Activated naive CD8-positive, alpha-beta T cell treated with anti-CD3 and anti-CD28 coated beads, Interleukin-2, amount 10 ng/mL, durations not matched to agents 7 days and 5 days (primary cell): ENCODE measurements at places on chromosomes 6 and 20. TPM values are rescaled to one million over a fixed set of nuclear protein-coding genes. Genes with fewer than 3 reads are reported as not detected.
A peak's percentile ranks its signal among the peaks of the same experiment; 100 is the strongest.

DNA sequence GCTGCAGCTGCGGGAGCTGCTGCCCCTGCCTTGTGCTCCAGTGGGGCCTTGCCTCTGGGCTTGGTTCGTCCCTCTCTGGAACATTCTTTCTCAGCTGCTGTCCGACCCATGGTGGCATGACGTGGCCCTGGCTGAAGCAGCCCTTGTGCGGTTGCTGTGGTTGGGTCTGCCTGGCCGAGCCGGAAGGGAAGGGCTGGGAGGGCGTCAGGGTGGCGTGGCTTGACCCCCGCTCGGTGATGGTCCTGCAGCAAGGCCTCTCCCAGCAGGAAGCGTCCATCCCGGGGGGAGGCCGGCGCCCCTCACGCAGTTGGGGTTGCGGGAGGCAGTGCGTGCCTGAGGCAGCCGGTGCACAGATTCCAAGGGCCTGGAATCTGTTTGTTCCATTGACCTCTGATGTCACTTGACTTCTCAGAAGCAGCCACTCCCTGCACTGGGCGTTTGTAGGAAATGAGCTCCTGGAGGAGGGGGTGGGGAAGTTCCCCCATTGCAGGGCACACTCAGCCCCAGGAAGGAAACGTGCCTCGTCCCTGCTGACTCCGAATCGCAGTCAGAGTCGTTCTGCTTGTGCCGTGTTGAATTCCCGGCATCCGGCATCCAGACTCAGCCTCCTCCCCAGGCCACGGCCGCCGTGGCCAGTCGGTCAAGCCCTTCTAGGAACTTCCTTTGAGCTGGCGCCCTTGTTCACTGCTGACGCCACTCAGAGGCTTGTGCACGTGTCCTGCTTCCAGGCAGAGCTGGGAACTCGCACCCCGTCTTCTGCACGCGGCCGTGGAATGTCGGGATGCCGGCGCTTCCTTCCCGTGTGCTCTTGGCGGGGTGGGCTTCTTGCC lies 9.7 kb upstream of the TNFRSF6B start:
- peaks cover 2% of the 10 kb centered on the region for H3K36me3 ChIP-seq
- DNase-seq = no peak
- no peaks in the 10 kb centered on the region for H3K4me1 ChIP-seq
- H3K4me3 ChIP-seq = no peak overlapping the region

DNA sequence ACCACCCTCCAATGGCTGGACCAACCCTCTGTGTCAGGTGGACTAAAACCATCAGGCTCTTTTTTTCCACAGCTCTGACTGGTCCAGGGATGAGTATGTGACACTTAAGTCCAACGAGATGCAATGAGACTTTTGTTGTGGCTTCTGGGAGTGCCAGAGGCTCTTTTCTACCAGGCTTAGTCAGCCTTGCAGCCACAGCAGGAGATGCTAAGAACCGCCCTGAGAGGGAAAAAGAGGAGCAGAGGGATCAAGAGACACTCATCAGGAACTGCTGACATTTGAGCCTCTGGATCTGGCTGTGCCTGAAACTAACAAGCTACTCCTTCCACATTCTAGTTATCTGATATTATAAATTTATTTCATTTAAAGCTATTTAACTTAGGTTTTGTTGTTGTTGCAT lies 270.9 kb upstream of the SULF2 start:
- H3K27ac ChIP-seq = no peak overlapping the region
- H3K4me3 ChIP-seq = no peak overlapping the region
- H3K4me1 ChIP-seq = no peaks in the 10 kb centered on the region
- H3K36me3 ChIP-seq = no peaks in the 10 kb centered on the region
- no peak for DNase-seq

- no peak overlapping the region for H3K27ac ChIP-seq
- no peak overlapping the region for H3K4me3 ChIP-seq
- H3K4me1 ChIP-seq = peaks cover 6% of the 10 kb centered on the region
- peaks cover 21% of the 10 kb centered on the region for H3K36me3 ChIP-seq
- H3K27me3 ChIP-seq = no peaks in the 10 kb centered on the region
- no peak for DNase-seq
These were observed 60.1 kb downstream of the GFRA4 start for GRCh38 chr20:3603108-3603507.

- H3K27ac ChIP-seq = peak overlapping the region; percentile 84
- DNase-seq = no peak
- H3K4me1 ChIP-seq = peaks cover 78% of the 10 kb centered on the region
- H3K27me3 ChIP-seq = no peaks in the 10 kb centered on the region
These were observed 41.0 kb downstream of the COX4I2 start for GRCh38 chr20:31678389-31679356.

DNA sequence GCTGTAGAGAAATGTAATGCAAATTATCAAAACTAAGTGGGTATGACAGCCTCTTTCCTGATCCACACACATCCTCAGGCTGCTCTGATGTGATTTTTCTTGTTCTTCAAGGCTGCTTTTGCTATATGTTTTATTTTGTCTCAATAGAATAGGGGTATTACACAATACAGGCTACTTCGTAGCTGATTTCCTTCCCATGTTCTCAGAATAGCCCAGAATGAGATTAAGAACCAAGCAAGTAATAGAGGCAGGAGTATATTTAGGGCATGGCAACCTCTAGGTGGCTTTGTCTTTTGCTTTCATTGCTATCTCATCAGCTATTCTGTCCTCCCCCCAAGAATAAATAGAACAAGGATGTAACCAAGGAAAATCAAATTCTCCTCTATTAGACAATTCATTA lies 241.8 kb downstream of the ALDH8A1 start:
- no peak overlapping the region for H3K4me3 ChIP-seq
- H3K27ac ChIP-seq = no peak overlapping the region
- no peaks in the 10 kb centered on the region for H3K36me3 ChIP-seq
- H3K27me3 ChIP-seq = peaks cover 13% of the 10 kb centered on the region
- H3K4me1 ChIP-seq = no peaks in the 10 kb centered on the region

- H3K36me3 ChIP-seq = peaks cover 10% of the 10 kb centered on the region
- peaks cover 2% of the 10 kb centered on the region for H3K4me1 ChIP-seq
These were observed 28.7 kb downstream of the TFAP2A start for GRCh38 chr6:10386220-10386619.

DNA sequence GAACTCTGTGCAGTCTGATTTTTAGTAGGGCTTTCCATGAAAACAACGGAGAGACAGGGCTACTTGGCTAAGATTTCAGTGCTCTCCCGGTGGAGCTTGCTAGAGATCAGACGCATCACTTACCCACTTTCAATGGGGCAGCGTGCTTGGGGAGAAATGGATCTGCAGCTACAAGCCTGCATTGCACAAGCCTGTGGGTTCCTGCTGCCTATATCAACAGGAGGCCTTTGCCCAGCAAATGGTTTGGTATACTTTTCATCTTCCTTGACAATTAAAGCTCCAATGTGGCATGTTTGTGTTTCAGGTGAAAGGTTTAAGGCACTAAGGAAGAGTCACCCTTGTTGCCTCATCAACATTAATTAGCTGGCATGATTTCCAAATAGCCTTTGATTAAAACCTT lies 136.0 kb upstream of the FOXQ1 start:
- no peaks in the 10 kb centered on the region for H3K27me3 ChIP-seq
- no peak overlapping the region for H3K4me3 ChIP-seq
- H3K4me1 ChIP-seq = no peaks in the 10 kb centered on the region
- H3K36me3 ChIP-seq = no peaks in the 10 kb centered on the region

GRCh38 chr6:85867595-85867994 lies 224.9 kb upstream of the SYNCRIP start:
- H3K4me3 ChIP-seq = no peak overlapping the region
- H3K27ac ChIP-seq = no peak overlapping the region
- DNase-seq = no peak
- no peaks in the 10 kb centered on the region for H3K27me3 ChIP-seq
- H3K36me3 ChIP-seq = no peaks in the 10 kb centered on the region

GRCh38 chr6:33414592-33415271 lies 3.2 kb downstream of the CUTA start:
- peaks cover 50% of the 10 kb centered on the region for H3K4me1 ChIP-seq
- H3K27me3 ChIP-seq = no peaks in the 10 kb centered on the region
- peak overlapping the region; percentile 37 for H3K27ac ChIP-seq

DNA sequence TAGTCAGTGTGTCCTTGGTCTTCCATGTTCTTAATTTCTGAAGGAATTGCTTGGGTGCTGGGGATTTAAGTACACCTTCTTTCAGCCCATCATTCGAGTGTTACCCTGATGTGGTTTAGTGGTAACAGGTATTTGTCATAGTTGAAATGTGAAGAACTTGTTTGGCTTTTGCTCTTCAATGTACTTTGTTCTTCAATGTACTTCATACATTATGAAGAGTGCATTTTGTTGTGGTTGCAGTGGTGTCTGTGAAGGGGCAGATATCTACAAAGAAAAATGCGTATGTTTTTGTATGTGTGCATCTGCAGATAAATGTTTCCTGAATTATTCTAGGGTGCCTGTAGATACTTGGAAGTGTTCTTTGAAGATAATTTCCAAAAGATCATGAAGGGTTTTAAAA lies 111.2 kb upstream of the SUPT3H start:
- H3K36me3 ChIP-seq = peaks cover 1% of the 10 kb centered on the region
- H3K4me1 ChIP-seq = peaks cover 24% of the 10 kb centered on the region
- peak overlapping the region; percentile 1 for H3K4me3 ChIP-seq

- DNase-seq = no peak
- no peak overlapping the region for H3K4me3 ChIP-seq
- H3K4me1 ChIP-seq = no peaks in the 10 kb centered on the region
- no peaks in the 10 kb centered on the region for H3K27me3 ChIP-seq
- no peak overlapping the region for H3K27ac ChIP-seq
- H3K36me3 ChIP-seq = no peaks in the 10 kb centered on the region
These were observed 610.4 kb upstream of the IMPG1 start for GRCh38 chr6:76682842-76683241.

GRCh38 chr20:37920679-37921322 lies 17.9 kb downstream of the VSTM2L start:
- H3K27ac ChIP-seq = no peak overlapping the region
- H3K27me3 ChIP-seq = peaks cover 29% of the 10 kb centered on the region
- H3K4me1 ChIP-seq = peaks cover 9% of the 10 kb centered on the region
- no peak for DNase-seq
- H3K4me3 ChIP-seq = no peak overlapping the region

GRCh38 chr6:50681213-50681824 lies 32.0 kb upstream of the TFAP2D start:
- no peak overlapping the region for H3K4me3 ChIP-seq
- no peak overlapping the region for H3K27ac ChIP-seq
- H3K4me1 ChIP-seq = no peaks in the 10 kb centered on the region
- no peaks in the 10 kb centered on the region for H3K27me3 ChIP-seq
- H3K36me3 ChIP-seq = no peaks in the 10 kb centered on the region

DNA sequence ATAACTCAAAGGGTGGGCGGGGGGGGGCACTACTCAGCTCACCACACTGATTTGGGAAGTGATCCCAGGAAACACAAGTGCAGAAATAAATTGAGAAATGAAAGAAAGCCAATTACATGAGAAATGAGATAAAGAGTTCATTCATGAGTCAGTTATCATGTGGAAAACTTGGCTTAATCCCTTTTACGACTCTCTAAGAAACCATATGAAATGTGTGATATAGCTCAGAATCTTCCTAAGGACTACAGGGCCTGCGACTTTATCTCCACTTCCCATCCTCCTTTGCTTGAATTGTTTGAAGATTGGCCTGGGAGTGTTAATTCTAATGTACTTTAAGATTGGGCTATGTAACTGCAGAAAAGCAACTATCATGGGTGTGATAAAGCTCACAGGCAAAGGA lies 3.6 kb upstream of the BTN2A2 start:
- no peaks in the 10 kb centered on the region for H3K27me3 ChIP-seq
- H3K4me1 ChIP-seq = peaks cover 23% of the 10 kb centered on the region
- H3K27ac ChIP-seq = no peak overlapping the region
- DNase-seq = no peak

GRCh38 chr20:21100578-21101452 lies 5.3 kb downstream of the LINC00237 start:
- no peaks in the 10 kb centered on the region for H3K36me3 ChIP-seq
- peak overlapping the region; percentile 83 for H3K4me3 ChIP-seq
- peak overlapping the region; percentile 90 for H3K27ac ChIP-seq
- H3K4me1 ChIP-seq = peaks cover 38% of the 10 kb centered on the region
- DNase-seq = peak; percentile 60

- H3K4me3 ChIP-seq = no peak overlapping the region
- no peaks in the 10 kb centered on the region for H3K27me3 ChIP-seq
- peaks cover 23% of the 10 kb centered on the region for H3K4me1 ChIP-seq
- peaks cover 2% of the 10 kb centered on the region for H3K36me3 ChIP-seq
- no peak overlapping the region for H3K27ac ChIP-seq
These were observed 74.3 kb downstream of the SLX4IP start for GRCh38 chr20:10509376-10509775.

- peaks cover 21% of the 10 kb centered on the region for H3K4me1 ChIP-seq
- no peaks in the 10 kb centered on the region for H3K36me3 ChIP-seq
- DNase-seq = no peak
- peaks cover 80% of the 10 kb centered on the region for H3K27me3 ChIP-seq
- H3K27ac ChIP-seq = no peak overlapping the region
These were observed 71.7 kb upstream of the LY86 start for GRCh38 chr6:6516666-6517458.

- H3K27ac ChIP-seq = no peak overlapping the region
- no peak for DNase-seq
- H3K36me3 ChIP-seq = no peaks in the 10 kb centered on the region
- no peak overlapping the region for H3K4me3 ChIP-seq
- H3K4me1 ChIP-seq = no peaks in the 10 kb centered on the region
These were observed 125.2 kb upstream of the MAP3K7 start for GRCh38 chr6:90712114-90712513.

- H3K4me1 ChIP-seq = peaks cover 32% of the 10 kb centered on the region
- no peaks in the 10 kb centered on the region for H3K36me3 ChIP-seq
- H3K4me3 ChIP-seq = no peak overlapping the region
- no peak for DNase-seq
- H3K27ac ChIP-seq = no peak overlapping the region
These were observed 3.9 kb upstream of the FANCE start for GRCh38 chr6:35448191-35448590.

GRCh38 chr6:11208854-11209253 lies 23.6 kb downstream of the NEDD9 start:
- no peak overlapping the region for H3K27ac ChIP-seq
- DNase-seq = no peak
- no peak overlapping the region for H3K4me3 ChIP-seq

- H3K27me3 ChIP-seq = peaks cover 2% of the 10 kb centered on the region
- no peaks in the 10 kb centered on the region for H3K36me3 ChIP-seq
- no peaks in the 10 kb centered on the region for H3K4me1 ChIP-seq
- H3K4me3 ChIP-seq = no peak overlapping the region
These were observed 40.3 kb upstream of the TENT5A start for GRCh38 chr6:81792826-81793225.

GRCh38 chr6:144730088-144730645 lies 445.0 kb downstream of the UTRN start:
- peaks cover 34% of the 10 kb centered on the region for H3K36me3 ChIP-seq
- H3K4me1 ChIP-seq = peaks cover 32% of the 10 kb centered on the region
- H3K4me3 ChIP-seq = no peak overlapping the region
- no peak for DNase-seq

- peak overlapping the region; percentile 96 for H3K4me3 ChIP-seq
- H3K27ac ChIP-seq = peak overlapping the region; percentile 95
- H3K4me1 ChIP-seq = peaks cover 24% of the 10 kb centered on the region
- H3K27me3 ChIP-seq = no peaks in the 10 kb centered on the region
These were observed 654 bp downstream of the FAM8A1 start for GRCh38 chr6:17600527-17601385.

Gene WASF1
- 0.72 TPM for total RNA-seq

Gene AIG1
- 14.2 TPM for total RNA-seq

Gene LPA
- total RNA-seq = not detected

Gene AGER
- total RNA-seq = 52.3 TPM

Gene CCDC170
- total RNA-seq = not detected

Gene CDS2
- 59.1 TPM for total RNA-seq

Gene AVP
- total RNA-seq = not detected

Gene ELOVL2
- total RNA-seq = not detected

Gene STMND1
- not detected for total RNA-seq

Gene AARS2
- total RNA-seq = 23.0 TPM

Gene SIRPD
- 0.31 TPM for total RNA-seq
